ENCODE measurements at places on chromosomes 2 and 18.

- DNase-seq = peak; percentile 64
These were observed 61.0 kb downstream of the BIN1 start for GRCh38 chr2:127045792-127046501.

- H3K27me3 ChIP-seq = no peaks in the 10 kb centered on the region
- H3K27ac ChIP-seq = no peak overlapping the region
- peaks cover 6% of the 10 kb centered on the region for H3K4me1 ChIP-seq
- H3K4me3 ChIP-seq = no peak overlapping the region
- no peak for DNase-seq
These were observed 53.0 kb downstream of the BIN1 start for GRCh38 chr2:127053731-127054603.

- H3K27ac ChIP-seq = no peak overlapping the region
- no peak overlapping the region for H3K4me3 ChIP-seq
- no peaks in the 10 kb centered on the region for H3K4me1 ChIP-seq
- no peaks in the 10 kb centered on the region for H3K27me3 ChIP-seq
- H3K36me3 ChIP-seq = no peaks in the 10 kb centered on the region
These were observed 350.5 kb downstream of the ARL6IP6 start for GRCh38 chr2:153068915-153069314.

DNA sequence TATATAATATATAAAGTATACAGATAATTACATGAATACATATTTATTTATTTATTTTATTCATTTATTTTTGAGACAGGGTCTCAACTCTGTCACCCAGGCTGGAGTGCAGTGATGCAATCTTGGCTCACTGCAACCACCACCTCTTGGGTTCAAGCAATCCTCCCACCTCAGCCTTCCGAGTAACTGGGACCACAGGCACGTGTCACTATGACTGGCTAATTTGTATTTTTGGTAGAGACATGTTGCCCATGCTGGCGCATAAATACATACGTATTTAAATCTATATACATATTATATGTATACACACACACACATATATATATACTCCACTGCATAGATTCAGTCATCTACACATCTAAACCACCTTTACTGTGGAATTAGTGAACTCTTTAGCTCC is 20.6 kb upstream of the NDUFV2 start:
- peaks cover 2% of the 10 kb centered on the region for H3K4me1 ChIP-seq
- H3K4me3 ChIP-seq = no peak overlapping the region
- H3K27me3 ChIP-seq = no peaks in the 10 kb centered on the region

- peak overlapping the region; percentile 84 for H3K27ac ChIP-seq
- no peak overlapping the region for H3K4me3 ChIP-seq
- H3K36me3 ChIP-seq = no peaks in the 10 kb centered on the region
These were observed 75.3 kb downstream of the STPG4 start for GRCh38 chr2:47079515-47080412.

GRCh38 chr2:190215620-190216019 is 104.0 kb downstream of the HIBCH start:
- H3K4me3 ChIP-seq = no peak overlapping the region
- no peaks in the 10 kb centered on the region for H3K4me1 ChIP-seq
- no peaks in the 10 kb centered on the region for H3K36me3 ChIP-seq
- H3K27me3 ChIP-seq = no peaks in the 10 kb centered on the region
- H3K27ac ChIP-seq = no peak overlapping the region

- peak overlapping the region; percentile 95 for H3K27ac ChIP-seq
- H3K4me1 ChIP-seq = peaks cover 58% of the 10 kb centered on the region
- no peak for DNase-seq
- H3K27me3 ChIP-seq = no peaks in the 10 kb centered on the region
- H3K4me3 ChIP-seq = peak overlapping the region; percentile 69
These were observed 818 bp upstream of the SLC20A1 start for GRCh38 chr2:112644933-112645309.

DNA sequence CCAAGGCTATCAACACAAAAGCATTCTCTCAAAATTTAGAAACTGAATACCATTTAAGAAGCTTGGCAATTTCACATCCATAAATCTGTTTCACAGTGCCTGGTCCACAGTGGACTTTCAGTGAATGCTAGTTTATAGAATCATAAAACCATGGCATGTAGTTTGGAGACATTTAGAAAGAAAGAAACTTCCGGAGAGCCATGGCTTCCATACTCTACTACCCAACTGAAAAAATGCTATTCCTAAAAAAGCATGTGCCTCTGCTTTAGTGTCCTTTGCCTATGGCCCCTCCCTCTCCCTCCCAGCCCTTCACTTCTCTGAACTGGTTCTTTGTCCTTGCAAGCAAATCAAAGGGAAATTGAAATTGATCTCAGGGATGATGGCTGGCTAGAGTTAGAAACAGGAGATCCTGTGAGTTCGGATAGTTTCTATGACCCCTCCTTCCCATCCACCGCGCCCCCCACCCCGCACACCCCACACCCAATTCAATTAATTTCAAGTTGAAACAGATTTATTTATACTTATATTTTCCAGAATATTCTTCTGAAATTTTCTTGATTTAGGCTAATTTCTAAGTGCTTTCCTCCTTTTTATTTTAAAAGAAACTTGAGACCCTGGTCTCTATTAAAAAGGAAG is 248.3 kb downstream of the TRIB2 start:
- DNase-seq = peak; percentile 10
- H3K27ac ChIP-seq = no peak overlapping the region
- no peak overlapping the region for H3K4me3 ChIP-seq
- no peaks in the 10 kb centered on the region for H3K36me3 ChIP-seq

DNA sequence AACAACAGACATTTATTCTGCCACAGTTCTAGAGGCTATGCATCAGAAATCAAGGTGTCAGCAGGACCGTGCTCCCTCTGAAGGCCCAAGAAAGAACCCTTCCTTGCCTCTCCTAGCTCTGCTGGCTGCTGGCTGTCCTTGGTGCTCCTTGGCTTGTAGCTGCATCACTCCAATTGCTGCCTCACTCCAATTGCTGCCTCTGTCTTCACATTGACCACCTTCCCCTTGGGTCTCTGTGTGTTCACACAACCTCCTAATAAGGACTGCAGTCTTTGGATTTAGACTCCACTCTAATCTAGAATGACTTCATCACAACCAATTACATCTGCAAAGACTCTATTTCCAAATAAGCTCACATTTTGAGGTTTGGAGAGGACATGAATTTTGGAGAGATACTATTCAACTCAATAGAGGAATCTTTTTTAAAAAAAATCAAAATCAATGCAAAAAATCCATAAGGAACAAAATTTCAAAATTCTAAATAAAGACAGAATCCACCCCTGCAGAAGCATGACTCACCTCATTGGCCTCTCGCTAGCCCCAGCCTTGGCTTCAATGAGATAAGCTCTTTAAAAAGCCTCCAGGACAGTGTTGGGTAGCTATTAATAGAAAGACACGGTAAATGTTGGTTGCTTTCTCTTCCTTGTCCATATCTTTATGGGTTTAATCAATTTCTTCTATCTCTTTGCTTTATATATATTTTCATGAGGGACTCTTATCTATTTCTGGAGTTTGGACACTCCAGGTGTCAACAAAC is 267.6 kb upstream of the MGAT5 start:
- DNase-seq = no peak
- H3K36me3 ChIP-seq = no peaks in the 10 kb centered on the region
- no peaks in the 10 kb centered on the region for H3K27me3 ChIP-seq
- no peak overlapping the region for H3K27ac ChIP-seq
- H3K4me3 ChIP-seq = no peak overlapping the region
- no peaks in the 10 kb centered on the region for H3K4me1 ChIP-seq

DNA sequence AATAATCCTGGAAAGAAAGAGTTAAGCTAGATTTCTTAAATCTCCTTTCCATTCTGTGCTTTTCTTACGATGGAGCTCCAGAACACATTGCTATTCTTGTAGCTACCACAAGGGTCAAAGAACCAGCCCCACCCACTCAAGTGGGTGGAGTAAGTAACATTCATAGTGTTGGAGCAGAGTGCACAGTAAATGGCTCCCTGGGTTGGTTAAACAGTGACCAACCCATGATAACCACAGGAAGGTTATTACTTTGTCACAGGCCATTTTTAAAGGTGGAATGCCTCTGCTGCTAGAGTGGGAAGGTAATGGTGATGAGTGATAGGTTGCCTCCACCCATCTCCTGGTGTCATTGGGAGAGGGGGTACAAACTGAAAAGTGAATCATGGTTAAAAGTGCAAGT is 13.9 kb downstream of the ARPC2 start:
- peaks cover 31% of the 10 kb centered on the region for H3K4me1 ChIP-seq

DNA sequence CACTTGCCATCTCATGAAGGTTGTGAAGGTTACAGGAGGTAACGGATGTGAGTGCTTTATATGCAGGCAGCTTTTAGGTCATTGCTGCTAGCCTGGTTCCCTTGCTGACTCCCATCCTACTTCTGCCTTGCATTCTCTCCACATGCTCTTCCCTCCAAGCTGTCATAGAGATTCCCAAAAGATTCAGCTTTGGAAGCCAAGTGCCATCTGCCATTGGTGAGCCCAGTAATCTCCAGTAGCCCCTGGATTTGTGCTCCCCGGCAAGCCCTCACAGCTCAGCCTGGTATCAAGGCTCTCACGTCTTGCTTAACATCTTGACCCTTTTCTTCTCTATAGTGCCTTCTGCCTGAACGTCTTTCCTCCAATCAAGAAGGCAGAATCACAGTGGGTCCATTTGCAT is 61.6 kb downstream of the MYT1L start:
- H3K27me3 ChIP-seq = no peaks in the 10 kb centered on the region
- H3K4me3 ChIP-seq = no peak overlapping the region
- no peaks in the 10 kb centered on the region for H3K36me3 ChIP-seq

GRCh38 chr18:12296457-12296856 is 11.6 kb upstream of the TUBB6 start:
- DNase-seq = no peak
- H3K36me3 ChIP-seq = no peaks in the 10 kb centered on the region
- no peak overlapping the region for H3K4me3 ChIP-seq
- no peaks in the 10 kb centered on the region for H3K27me3 ChIP-seq
- no peak overlapping the region for H3K27ac ChIP-seq

- H3K27ac ChIP-seq = no peak overlapping the region
- DNase-seq = no peak
- H3K36me3 ChIP-seq = no peaks in the 10 kb centered on the region
- H3K27me3 ChIP-seq = no peaks in the 10 kb centered on the region
- no peak overlapping the region for H3K4me3 ChIP-seq
These were observed 65.8 kb upstream of the SLC9A2 start for GRCh38 chr2:102553601-102554000.

GRCh38 chr2:82340578-82341053 is 2036.1 kb upstream of the LRRTM1 start:
- no peaks in the 10 kb centered on the region for H3K4me1 ChIP-seq
- no peak overlapping the region for H3K4me3 ChIP-seq
- no peaks in the 10 kb centered on the region for H3K36me3 ChIP-seq
- no peak for DNase-seq
- no peak overlapping the region for H3K27ac ChIP-seq

DNA sequence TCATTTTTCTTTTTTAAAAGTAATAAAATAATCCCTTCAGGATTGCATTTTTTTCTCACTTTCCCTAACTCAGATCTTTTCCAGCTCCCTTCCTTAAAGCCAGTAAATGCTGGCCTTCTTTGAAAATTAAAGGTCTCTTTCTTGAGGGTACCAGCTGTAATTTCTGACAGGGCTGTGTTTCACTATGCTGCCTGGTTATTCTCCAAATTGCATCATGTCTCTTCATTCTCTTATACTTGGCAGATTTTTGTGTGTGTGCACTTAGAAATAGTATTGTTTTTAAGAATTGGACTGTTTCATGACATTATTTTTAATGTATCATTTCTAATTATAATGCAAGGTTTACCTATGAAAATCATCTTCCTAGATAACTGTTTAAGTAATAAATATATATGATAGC is 72.0 kb upstream of the EPB41L5 start:
- H3K27me3 ChIP-seq = no peaks in the 10 kb centered on the region
- H3K27ac ChIP-seq = no peak overlapping the region
- peaks cover 19% of the 10 kb centered on the region for H3K36me3 ChIP-seq
- no peak overlapping the region for H3K4me3 ChIP-seq
- DNase-seq = no peak

GRCh38 chr2:96502891-96503636 is 2.1 kb downstream of the NEURL3 start:
- peak overlapping the region; percentile 28 for H3K27ac ChIP-seq
- no peaks in the 10 kb centered on the region for H3K36me3 ChIP-seq
- no peaks in the 10 kb centered on the region for H3K27me3 ChIP-seq
- peaks cover 45% of the 10 kb centered on the region for H3K4me1 ChIP-seq

DNA sequence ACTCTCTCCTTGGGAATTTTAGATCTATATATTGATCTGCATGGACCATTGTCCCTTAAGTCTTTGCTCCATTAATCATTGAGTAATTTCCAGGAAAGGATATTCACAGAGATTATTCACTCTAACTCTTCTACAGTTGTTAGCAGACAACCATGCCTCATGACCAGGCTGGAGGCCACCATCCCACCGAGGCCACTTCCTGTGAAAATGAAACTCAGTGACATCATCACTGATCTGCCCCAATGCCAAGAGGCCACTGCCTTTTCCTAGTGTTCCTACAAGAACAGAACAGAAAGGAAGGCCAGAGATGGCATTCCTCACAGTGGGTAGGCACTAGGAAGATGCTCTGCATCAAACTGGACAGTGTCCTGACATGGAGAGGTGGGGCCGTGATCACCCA is 161.3 kb downstream of the DTNA start:
- no peak for DNase-seq
- no peak overlapping the region for H3K27ac ChIP-seq
- H3K36me3 ChIP-seq = no peaks in the 10 kb centered on the region
- no peak overlapping the region for H3K4me3 ChIP-seq

GRCh38 chr2:207491086-207491485 is 38.7 kb upstream of the CREB1 start:
- no peak for DNase-seq
- no peaks in the 10 kb centered on the region for H3K36me3 ChIP-seq
- H3K27ac ChIP-seq = no peak overlapping the region
- no peaks in the 10 kb centered on the region for H3K4me1 ChIP-seq

- no peak overlapping the region for H3K4me3 ChIP-seq
- DNase-seq = no peak
- H3K4me1 ChIP-seq = peaks cover 16% of the 10 kb centered on the region
- H3K27me3 ChIP-seq = peaks cover 18% of the 10 kb centered on the region
- H3K36me3 ChIP-seq = no peaks in the 10 kb centered on the region
These were observed 4.5 kb upstream of the NPPC start for GRCh38 chr2:231930593-231931281.

GRCh38 chr18:65399091-65399490 is 351.7 kb upstream of the CDH7 start:
- no peaks in the 10 kb centered on the region for H3K27me3 ChIP-seq
- no peak for DNase-seq
- H3K4me1 ChIP-seq = no peaks in the 10 kb centered on the region
- H3K4me3 ChIP-seq = no peak overlapping the region
- H3K27ac ChIP-seq = no peak overlapping the region

- no peak for DNase-seq
- H3K27me3 ChIP-seq = no peaks in the 10 kb centered on the region
- H3K4me1 ChIP-seq = peaks cover 31% of the 10 kb centered on the region
- no peaks in the 10 kb centered on the region for H3K36me3 ChIP-seq
- H3K4me3 ChIP-seq = peak overlapping the region; percentile 59
- H3K27ac ChIP-seq = peak overlapping the region; percentile 100
These were observed 49.5 kb downstream of the C2orf42 start for GRCh38 chr2:70141212-70141901.

- H3K27ac ChIP-seq = no peak overlapping the region
- H3K4me1 ChIP-seq = no peaks in the 10 kb centered on the region
- no peak for DNase-seq
- no peak overlapping the region for H3K4me3 ChIP-seq
- no peaks in the 10 kb centered on the region for H3K27me3 ChIP-seq
These were observed 27.6 kb upstream of the KYNU start for GRCh38 chr2:142849820-142850219.
